ENCODE measurements at places on chromosomes 12 and 14.

- DNase-seq: no peak
Observed at GRCh38 chr12:6635856-6636531, at the start of gene LPAR5. TSS of gene LPAR5 (minus strand) at chr12:6635959. CDS start at chr12:6621248, 14,711 bp downstream.

- no peak for DNase-seq
Observed at GRCh38 chr12:62888454-62889110, 46.4 kb downstream of the PPM1H start.

DNA sequence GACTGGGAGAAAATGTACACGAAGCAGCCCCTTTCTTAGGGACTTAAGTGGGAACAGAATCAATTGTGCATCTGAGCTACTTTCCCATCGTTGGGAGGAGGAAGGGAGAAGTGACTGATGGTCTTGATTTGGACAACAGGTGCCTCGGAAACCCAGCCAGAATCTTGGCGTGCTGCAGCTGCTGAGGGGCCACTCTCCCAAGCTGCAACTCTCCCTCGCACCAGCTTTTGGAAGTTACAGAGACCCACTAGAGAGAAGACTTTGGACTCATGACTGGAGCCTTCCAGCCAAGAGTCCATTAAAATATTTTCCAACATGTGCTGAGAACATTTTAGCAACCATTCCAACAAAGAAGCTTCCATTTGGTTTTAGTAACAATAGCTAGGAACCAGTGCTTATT, 52.3 kb downstream of the GNS start:
- no peak for DNase-seq

GRCh38 chr12:21831791-21832344, 57.4 kb upstream of the KCNJ8 start:
- no peak for DNase-seq

- peak; percentile 57 for DNase-seq
Observed at GRCh38 chr12:80053051-80053790, 46.1 kb upstream of the OTOGL start.
